ENCODE measurements at places on chromosomes 6 and 20. TPM values are rescaled to one million over a fixed set of nuclear protein-coding genes. Genes with fewer than 3 reads are reported as not detected.

Gene OXT
- total RNA-seq: not detected

Gene SLC22A1
- 0.78 TPM for total RNA-seq

Gene ESR1
- 4.1 TPM for total RNA-seq

Gene LINC00237
- 0.14 TPM for total RNA-seq

Gene NKAIN4
- not detected for total RNA-seq

GRCh38 chr20:59363101-59363500, 62.7 kb downstream of the EDN3 start:
- no peak for DNase-seq

DNA sequence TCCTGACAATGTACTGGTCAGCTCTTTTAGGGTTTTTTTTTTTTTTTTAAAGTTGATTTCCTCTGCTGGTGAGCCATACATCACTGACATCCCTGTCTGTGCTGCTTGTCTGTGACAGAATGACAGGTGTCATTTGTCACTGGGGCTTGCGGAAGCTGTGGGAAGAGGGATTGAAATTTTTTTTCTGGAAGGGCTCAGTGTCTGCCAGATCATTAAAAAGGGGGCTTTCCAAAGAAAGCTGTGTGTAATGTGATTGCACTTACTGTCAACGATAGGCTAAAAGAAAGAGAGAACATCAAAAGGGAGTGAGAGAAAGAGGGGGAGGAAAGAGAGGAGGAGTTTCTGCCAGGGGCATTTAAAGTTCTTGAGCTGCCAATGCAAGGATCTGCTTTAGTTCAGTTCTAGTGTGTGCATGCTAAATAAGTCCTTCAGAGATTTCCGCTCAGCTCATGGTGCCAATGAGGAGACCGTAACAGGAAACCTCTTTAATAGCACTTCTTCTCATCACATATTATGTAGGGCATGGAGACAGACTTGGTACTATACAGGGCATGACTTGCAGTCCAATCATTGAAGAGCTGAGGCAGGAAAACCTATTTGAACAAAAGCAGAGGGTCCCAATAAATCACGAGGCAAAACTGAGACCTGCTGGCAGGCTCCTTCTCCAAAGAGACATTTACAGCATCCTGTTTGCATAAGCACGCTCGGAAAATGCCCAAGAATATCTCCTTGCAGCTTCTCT, 177.2 kb downstream of the TSHZ2 start:
- no peak for DNase-seq

GRCh38 chr6:119267126-119267905, 82.2 kb downstream of the MAN1A1 start:
- no peak for DNase-seq

- DNase-seq: peak; percentile 90
These were observed 11.5 kb downstream of the HLA-DPA1 start for GRCh38 chr6:33061987-33062386.

- DNase-seq: no peak
These were observed 56.8 kb downstream of the EYA2 start for GRCh38 chr20:46951405-46951804.

Measured in Karpas-422 (cell line).